ENCODE measurements at places on chromosomes 1 and 21.

- DNase-seq = no peak
Observed at GRCh38 chr1:166069390-166069789, 97.4 kb downstream of the FAM78B start.

DNA sequence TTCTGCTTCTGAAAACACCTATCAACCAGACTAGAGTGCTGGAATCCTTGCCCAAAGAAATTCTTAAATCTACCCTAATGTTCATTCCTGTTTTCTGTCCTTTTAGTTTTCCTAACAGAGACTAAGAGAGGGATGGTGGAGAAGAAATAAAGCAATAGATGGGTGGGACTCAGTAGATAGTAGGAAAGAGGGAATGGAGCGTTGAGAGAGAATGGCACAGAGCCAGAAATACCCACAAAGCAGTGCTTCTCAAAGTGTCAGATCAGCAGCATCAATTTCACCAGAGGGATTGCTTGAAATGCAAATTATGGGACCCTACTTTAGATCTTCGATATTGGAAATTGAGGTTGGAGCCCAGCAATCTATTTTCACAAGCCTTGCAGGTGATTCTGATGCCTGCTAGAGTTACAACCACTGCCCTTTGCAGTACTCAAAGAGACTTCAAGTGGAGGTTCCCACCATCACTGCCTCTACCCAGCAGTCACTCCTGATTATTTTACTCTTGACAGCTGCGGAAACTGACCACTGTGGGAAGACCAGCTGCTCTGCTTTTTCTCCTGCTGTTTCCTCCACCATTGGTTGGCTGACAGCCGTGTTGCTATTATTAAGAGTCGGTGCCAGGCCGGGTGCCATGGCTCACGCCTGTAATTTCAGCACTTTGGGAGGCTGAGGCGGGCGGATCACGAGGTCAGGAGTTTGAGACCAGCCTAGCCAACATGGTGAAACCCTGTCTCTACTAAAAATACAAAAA lies 11.4 kb upstream of the PRPF3 start:
- no peak for DNase-seq

DNA sequence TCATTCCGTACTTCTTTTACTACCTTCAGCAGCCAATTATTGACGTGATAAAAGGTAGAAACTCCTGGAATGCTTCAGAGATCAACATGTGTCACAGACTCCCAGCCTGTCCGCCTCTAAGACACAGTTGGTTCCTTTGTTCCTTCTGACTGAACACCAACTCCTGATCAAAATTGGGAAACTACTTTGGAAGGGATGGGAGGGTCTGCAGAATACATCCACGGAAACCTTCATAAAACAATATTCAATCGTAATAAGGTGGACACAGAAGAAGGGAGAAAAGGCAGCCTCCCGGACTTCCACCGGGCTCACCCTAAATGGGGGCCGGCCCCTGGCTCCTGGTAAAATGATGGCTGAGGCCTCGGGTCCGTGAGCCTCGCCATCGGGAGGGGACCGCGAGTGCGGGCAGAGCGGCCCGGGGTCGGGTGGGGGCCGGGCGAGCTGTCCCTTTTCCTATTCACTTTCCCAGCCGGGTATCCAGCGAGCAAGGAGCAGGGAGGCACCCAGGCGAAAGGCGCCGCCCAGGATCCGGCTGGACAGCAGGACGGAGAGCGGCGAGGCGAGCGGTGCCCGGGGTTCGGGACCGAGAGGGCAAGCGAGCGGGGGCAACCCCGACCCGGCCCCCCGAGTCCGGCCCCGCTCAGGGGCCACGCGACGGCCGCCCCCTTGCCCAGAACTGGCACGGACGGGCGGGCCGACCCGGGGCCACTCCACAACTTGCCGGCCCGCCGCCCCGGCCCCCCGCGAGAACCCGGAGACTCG lies 805 bp downstream of the NRIP1 start:
- no peak for DNase-seq

- no peak for DNase-seq
Observed at GRCh38 chr1:62720946-62721554, 32.9 kb upstream of the DOCK7 start.

DNA sequence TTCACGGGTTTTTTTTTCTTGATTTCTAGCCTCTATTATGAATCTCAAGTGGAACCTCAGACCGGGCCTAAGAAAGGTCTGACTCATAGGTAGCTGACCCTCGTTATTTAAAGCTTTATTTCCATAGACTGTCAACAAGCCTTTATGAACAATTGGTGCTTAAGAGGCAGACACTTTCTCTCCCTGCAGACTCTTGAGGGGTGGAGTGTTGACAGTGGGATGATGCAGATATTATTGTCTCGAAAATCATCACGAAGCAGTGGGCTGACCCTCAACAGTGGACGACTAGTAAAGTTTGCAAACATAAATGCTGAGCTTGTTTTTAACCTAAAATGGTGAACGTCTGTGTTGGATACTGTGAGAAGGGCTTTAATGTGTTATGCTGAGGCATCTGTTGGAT lies 1.8 kb downstream of the SFT2D2 start:
- DNase-seq = no peak

DNA sequence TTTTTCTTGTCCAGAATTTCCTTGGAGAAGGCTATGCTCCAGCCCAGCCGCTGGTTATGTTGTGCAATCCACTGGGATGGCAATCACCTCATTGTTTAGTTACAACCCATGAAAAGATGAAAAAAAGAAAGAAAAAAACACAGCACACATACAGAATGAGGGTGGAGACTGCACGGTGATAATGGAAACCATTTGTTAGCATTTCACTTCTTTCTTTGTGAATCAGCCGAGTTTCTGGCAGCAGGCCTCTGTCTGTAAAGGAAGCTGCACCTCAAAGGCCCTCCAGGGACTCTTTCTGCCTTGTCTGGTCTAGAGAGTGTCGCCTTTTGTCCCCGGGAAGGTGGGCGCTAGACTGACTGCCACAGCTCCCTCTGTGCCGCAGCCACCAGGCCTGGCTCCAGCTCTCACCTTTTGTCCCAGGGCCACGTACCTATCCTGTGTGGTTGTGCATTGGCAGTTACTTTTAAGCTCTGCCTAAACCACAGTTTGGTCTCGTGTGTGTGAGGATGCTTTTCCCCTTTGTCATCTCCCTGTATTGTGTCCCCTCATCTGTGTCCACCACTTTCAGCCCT lies 35.6 kb downstream of the NGF start:
- no peak for DNase-seq
